HT1080 (cell line): ENCODE measurements at places on chromosomes 16 and 17. TPM values are rescaled to one million over a fixed set of nuclear protein-coding genes. Genes with fewer than 3 reads are reported as not detected.

Gene ITGB4
- 1.1 and 1.4 TPM in 2 replicates for total RNA-seq

Gene CCL4
- not detected in 2 replicates for total RNA-seq

Gene GPR142
- not detected in 2 replicates for total RNA-seq

Gene CCL1
- not detected in 2 replicates for total RNA-seq

Gene ELOB
- total RNA-seq: 159 and 224 TPM in 2 replicates

Gene MARVELD3
- total RNA-seq: 0.10 and 0.55 TPM in 2 replicates

Gene PLXDC1
- total RNA-seq: 0.13 TPM in 1 of 2 replicates, not detected in the other

Gene C16orf92
- total RNA-seq: not detected in 2 replicates

Gene VPS25
- total RNA-seq: 110 and 122 TPM in 2 replicates

Gene GDE1
- total RNA-seq: 34.6 and 45.7 TPM in 2 replicates

Gene CEP295NL
- 0.27 and 0.55 TPM in 2 replicates for total RNA-seq

Gene TRAF7
- 122 and 138 TPM in 2 replicates for total RNA-seq

Gene KCNH4
- not detected in 2 replicates for total RNA-seq

Gene GPR139
- total RNA-seq: not detected in 2 replicates

Gene KRTAP1-5
- total RNA-seq: not detected in 2 replicates

Gene PRR15L
- total RNA-seq: not detected in 2 replicates

Gene EME1
- total RNA-seq: 23.7 and 24.4 TPM in 2 replicates
